ENCODE measurements at places on chromosomes 1 and 21.

DNA sequence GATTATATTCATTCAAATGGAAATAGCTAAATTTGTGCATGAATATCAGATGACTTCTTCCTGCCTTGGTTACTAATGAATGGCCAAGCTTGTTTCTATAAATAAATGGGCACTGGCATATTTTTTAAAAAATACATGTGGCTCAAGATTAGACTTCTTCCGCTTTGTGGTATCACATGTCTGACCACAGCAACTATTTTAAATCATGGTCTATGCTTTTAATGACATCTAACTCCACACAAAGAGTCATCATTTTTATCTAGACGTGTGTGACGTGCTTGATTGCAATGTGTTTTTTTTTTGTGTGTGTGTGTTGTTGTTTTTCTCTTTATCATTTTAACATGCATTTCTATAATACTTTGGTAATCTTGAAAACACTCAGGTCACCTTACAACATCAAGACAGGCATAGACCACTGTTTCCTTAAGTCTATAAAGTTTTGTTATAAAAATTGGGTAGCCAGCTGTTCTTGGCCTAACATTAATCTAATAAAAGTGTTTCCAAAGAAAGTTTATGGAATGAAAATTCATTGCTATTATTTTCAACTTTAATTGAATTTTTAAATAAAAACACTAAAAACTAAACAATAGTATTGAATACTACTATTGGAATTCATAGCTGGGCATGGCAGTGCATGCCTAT is 29.5 kb downstream of the RGS1 start:
- no peak for DNase-seq

GRCh38 chr1:242745079-242745478 is 220.6 kb upstream of the PLD5 start:
- no peak for DNase-seq

- DNase-seq: no peak
Measured at GRCh38 chr1:10835822-10836421, 39.5 kb upstream of the CASZ1 start.

DNA sequence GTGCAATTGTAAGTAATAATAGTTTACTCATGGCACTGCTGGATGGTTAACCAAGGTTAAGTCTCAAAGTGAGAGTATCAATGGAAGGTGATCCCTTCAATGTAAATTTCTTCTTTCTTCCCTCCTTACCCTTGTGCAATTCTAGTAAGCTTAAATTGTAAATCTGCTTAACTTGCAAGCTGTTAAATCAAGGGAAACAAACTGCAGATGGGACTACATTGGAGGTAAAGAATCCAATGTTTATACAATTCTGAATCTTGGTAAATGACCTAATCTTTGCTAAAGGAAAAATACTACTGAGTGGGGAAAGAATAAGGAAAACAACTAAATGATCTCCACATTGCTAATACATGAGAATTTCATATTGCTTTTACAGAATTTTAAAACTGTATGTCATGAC is 6.7 kb upstream of the CD55 start:
- DNase-seq: no peak
